HepG2 (cell line): ENCODE measurements at places on chromosomes 4 and X. TPM values are rescaled to one million over a fixed set of nuclear protein-coding genes. Genes with fewer than 3 reads are reported as not detected.

The AMOT gene
- 0.13 and 0.39 TPM in 2 replicates for polyA plus RNA-seq

The DUSP9 gene
- 235 and 335 TPM in 2 replicates for polyA plus RNA-seq

The TACR3 gene
- not detected in 2 replicates for polyA plus RNA-seq

The MSX1 gene
- 12.1 and 15.2 TPM in 2 replicates for polyA plus RNA-seq

The PGK1 gene
- polyA plus RNA-seq = 902 and 1,274 TPM in 2 replicates

The DGAT2L6 gene
- polyA plus RNA-seq = not detected in 2 replicates

The DYNLT3 gene
- 5.4 TPM in 2 replicates for polyA plus RNA-seq

The NCAPG gene
- 8.1 and 14.8 TPM in 2 replicates for polyA plus RNA-seq

The RBM47 gene
- polyA plus RNA-seq = 1.2 and 2.0 TPM in 2 replicates

The TLR3 gene
- polyA plus RNA-seq = 0.20 and 0.38 TPM in 2 replicates

The S100G gene
- not detected in 2 replicates for polyA plus RNA-seq

The TRAPPC2 gene
- 4.4 and 4.7 TPM in 2 replicates for polyA plus RNA-seq

The RENBP gene
- polyA plus RNA-seq = 2.0 and 2.6 TPM in 2 replicates

The USP17L21 gene
- polyA plus RNA-seq = not detected in 2 replicates

The TXK gene
- polyA plus RNA-seq = not detected in 2 replicates
